Fibroblast of upper back skin (primary cell): ENCODE measurements at places on chromosomes 7 and 10.

- DNase-seq, result no peak
Measured at GRCh38 chr7:13448243-13448642, 541.2 kb downstream of the ETV1 start.

- DNase-seq, result no peak
Measured at GRCh38 chr7:128257458-128257857, 16.4 kb downstream of the LEP start.

- no peak for DNase-seq
Measured at GRCh38 chr7:30436046-30436445, 42.5 kb downstream of the NOD1 start.

- no peak for DNase-seq
Measured at GRCh38 chr10:21145751-21146435, 248.8 kb upstream of the NEBL start.

- DNase-seq, result no peak
Measured at GRCh38 chr10:43415544-43415943, 6.6 kb upstream of the HNRNPF start.

- no peak for DNase-seq
Measured at GRCh38 chr10:12741360-12741804, 260.1 kb downstream of the CCDC3 start.

GRCh38 chr10:14491811-14492210, 161.1 kb upstream of the FRMD4A start:
- no peak for DNase-seq

DNA sequence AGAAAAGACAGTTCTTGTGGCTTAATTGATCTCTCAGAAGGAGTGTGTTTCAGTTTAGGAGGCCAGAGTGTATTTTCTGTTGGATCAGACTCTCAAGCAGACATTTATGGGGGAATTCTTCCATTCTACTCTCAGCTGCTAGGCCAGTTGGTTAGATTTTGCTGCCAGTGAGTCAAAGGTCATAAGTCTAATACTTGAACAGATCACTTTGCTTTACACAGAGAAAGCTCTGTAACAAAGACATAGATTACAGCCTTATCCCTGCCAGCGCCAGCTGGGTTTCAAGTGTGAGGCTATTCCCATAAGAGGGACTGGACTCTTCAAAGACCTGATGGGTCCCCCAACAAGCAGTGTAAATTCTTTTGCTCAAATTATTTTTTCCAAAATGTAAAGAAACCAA, 145.6 kb upstream of the SEMA3C start:
- no peak for DNase-seq

- DNase-seq, result no peak
Measured at GRCh38 chr7:75596727-75597614, 104.9 kb downstream of the SPDYE5 start.

DNA sequence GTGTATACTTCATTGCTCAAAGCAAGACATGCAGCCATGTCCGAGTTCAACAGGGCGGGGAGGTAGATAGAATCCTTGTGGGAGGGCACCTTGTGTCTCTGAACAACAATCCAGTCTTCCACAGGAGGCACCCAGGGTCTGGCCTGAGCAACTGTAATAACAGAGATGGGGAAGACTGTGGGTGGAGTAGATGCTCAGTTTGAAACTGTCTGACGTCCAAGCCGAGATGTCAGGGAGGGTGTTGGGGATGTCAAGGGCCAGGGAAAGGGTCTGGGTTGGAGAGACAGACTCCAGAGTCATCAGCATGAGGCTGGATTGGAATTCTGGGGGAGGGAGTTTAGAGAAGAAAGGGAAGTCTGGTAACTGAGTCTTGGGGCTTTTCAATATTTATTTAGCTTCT, 88.0 kb downstream of the FANK1 start:
- no peak for DNase-seq

GRCh38 chr10:75952093-75952492, 520.7 kb downstream of the LRMDA start:
- DNase-seq, result no peak

DNA sequence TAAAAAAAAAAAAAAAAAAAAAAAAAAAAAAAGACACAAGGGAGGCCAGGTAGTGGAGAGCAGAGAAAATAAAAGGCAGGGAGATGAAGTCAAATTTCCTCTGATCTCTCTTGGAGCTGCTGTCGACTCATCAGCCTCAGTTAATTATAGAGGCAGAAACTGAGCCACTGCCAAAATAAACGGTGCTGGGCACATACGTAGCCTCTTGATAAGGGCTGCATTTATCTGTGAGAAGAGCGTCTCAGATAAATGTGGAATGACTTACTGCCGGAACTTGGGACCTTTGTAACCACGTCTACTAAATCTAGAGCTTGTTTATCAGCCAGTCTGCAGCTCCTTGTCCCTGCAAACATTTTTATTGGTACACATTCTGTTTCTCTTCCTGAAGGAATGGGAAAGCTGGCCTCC, 162.3 kb downstream of the BAMBI start:
- DNase-seq, result peak; percentile 34
